Erythroblast (primary cell): ENCODE measurements at places on chromosomes 2 and 18.

DNA sequence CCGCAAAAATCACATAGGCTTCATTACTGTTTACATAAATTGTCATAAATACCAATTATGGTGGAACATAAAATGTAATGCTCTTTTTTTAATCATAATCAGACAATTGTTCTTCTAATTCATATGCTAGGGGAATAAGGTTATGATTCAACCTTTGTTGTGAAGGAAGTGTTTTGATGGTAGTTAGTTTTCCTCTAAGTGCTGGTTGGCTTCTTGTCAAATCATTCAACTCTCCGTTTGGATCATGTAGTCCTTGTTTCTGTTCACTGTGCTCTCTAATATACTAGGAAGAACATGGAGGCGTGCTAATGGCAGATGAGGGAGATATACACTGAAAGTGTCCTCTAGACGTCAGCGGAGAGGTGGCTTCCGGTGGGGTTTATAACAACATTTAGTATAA is 1938.0 kb upstream of the PIK3C3 start:
- DNase-seq, result no peak

GRCh38 chr2:212477571-212477970 is 61.0 kb downstream of the ERBB4 start:
- no peak for DNase-seq

- no peak for DNase-seq
Measured at GRCh38 chr18:23284629-23285028, 149.3 kb downstream of the CABLES1 start.

DNA sequence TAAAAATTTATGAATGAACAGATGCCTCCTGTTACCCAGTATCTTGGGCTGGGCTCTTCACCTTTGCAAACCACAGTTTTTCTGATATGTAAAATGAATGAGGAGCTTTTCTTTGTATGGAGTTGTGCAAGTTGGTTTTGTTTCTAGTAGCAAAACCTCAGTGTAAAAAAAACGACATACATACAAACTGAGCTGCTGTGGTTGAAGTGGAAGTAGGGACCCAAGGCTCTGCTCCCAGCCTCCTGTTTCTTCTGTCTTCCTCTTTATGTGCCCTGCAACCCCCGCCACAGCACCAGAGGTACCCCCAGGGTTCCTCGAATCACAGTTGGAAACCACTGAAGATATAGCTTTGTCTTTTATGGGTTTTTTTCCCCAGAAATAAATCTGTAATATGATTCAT is 118.1 kb downstream of the MYO1B start:
- no peak for DNase-seq

DNA sequence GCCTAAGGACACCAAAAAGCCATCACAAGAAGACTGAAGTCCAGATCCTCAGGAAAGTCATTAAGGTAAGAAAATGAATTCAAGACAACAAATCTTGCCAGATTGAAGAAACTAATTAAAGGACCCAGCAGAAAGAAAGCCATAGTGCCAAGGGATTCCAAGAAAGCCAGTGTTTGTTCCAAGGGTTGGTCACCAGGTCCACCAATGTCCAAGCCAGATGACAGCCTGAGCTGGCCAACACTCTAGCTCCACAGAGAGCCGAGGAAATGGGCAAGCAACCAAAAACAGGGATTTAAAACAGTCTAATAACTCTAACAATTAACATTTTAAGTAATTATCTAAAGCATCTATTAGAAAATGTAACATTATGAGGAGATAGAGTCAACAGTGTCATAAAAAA is 49.2 kb downstream of the DNER start:
- no peak for DNase-seq

- DNase-seq, result peak; percentile 88
Measured at GRCh38 chr2:48200620-48201293, 294.5 kb upstream of the FBXO11 start.

GRCh38 chr2:75632091-75632701 is 14.4 kb upstream of the MRPL19 start:
- DNase-seq, result no peak

- DNase-seq, result no peak
Measured at GRCh38 chr2:157438863-157439823, 4.7 kb downstream of the CYTIP start.

DNA sequence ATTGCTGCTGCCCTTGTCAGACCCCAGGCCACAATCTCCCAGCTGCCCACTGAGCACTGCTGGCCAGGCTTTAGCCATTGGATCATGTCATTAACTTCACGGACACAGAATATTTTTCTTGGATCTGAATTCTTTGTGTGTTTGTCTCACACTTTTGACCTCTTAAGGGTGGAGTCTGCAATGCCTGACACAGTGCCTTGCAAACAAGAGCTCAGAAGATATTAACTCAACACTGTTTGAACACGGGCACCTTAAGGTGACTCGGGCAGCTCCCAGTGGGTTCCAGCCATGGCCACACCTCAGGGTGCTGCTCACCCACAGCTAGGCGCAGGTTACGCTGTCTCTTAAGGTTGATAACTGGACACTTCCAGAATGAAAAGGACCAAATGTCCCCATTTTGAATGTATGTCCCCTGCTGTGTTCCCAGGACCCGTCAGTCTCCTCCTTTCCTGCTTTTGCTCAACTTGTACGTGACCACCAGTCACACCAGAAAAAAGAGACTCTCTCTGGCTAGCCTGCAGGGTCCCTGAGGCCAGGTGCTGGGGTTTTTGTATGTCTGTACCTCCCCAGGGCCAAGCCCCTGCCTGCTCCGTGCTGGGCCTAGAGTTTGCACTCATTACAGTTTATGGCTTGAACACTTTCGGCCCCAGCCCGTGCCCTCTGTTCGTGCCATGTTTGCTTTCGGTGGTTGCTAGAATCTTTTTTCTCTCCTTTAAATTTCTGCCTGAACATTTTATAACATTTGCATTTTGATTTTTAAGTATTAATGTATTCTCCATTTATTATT is 33.4 kb upstream of the TMEM131 start:
- no peak for DNase-seq

GRCh38 chr2:158378926-158379325 is 77.6 kb downstream of the CCDC148 start:
- DNase-seq, result no peak

DNA sequence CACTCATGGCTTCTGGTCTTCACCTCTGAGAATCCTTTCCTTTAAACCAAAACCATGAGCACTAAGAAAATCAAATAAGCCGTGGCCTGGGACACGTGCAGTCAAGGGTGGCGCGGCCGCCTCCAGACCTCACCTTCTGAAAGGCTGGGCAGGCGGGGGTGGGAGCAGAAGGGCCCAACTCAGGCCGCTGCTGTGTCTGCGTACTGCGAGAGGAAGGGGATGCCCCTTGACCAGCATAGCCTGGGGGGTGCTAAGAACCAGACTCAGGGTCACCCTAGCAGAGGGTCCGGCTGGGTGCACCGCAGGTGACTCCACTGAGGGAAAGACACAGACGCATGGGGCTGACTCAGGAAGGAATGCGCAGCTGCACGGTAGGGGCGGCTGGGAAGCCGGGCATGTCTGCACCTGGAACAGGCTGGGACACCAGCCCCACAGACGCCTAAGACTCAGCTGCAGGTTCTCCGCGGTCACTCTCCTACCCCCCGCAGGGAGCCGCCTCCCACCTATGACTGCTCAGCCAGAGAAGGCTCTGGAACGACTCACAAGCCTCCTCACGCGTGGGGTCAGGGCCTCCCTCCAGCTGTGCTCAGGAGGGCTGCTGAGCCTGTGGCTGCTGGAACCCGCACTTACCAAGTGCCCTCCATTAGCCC is 432.4 kb upstream of the MYT1L start:
- no peak for DNase-seq

DNA sequence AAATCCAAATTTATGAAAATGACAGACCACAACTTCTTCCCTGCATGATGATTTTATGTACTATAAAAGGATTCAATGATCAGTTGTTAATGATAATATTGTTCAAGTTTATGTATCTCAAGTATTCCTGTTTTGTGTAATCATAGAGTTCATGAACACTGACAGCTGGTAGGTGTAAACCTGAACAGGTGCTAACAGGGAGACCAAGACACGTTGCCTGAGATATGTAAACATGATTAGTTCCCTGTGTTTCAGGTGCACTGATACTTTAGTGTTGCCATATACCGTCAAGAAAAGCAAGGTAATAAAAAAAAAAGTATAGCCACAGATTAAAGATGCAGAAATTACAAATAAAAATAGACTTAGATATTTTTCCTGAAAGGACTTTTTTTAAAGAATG is 131.8 kb downstream of the BAZ2B start:
- DNase-seq, result no peak

- no peak for DNase-seq
Measured at GRCh38 chr2:64338910-64339500, 115.0 kb upstream of the LGALSL start.

- no peak for DNase-seq
Measured at GRCh38 chr2:39225567-39225966, 18.2 kb downstream of the CDKL4 start.

- DNase-seq, result no peak
Measured at GRCh38 chr18:245282-245847, 22.5 kb downstream of the THOC1 start.

DNA sequence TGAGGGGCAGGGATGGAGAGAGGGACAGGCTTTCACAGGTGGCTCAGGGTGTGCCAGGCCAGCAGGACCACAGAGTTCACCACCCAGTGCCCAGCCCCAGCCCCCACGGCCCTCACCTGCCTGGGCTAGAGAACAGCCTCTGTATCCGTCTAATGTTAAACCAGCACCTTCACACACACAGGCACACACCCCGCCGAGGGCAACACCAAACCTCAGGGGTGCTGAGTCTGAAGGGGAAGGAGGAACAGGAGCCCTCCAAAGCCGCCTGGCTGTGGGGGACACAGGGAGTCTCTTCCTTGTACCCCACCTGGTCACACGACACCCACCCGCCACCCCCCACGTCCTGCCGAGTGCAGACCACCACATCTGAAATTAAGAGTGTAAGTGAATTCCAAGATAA is 205.8 kb upstream of the SALL3 start:
- DNase-seq, result no peak

GRCh38 chr2:110828330-110828729 is 96.0 kb downstream of the ACOXL start:
- DNase-seq, result no peak

DNA sequence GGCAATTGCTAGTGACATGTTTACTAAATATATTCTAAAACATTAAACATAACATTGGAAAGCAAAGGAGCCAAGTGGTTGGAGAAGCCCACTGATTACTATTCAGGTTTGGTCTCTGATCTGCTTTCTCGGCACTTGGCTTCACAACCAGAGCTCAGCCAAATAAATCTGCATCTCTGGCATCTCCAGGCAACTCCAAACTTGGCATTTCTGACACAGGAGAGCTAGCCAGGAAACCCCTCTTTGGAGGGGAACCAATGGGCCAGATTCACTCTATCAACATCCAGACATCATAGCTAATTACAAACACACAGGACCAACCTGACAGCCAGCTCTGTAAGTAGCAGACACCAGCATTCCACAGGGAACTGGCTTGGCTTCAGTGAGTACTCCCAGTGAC is 150.3 kb upstream of the ETAA1 start:
- no peak for DNase-seq

- no peak for DNase-seq
Measured at GRCh38 chr2:24352664-24353063, 7.7 kb downstream of the ITSN2 start.

DNA sequence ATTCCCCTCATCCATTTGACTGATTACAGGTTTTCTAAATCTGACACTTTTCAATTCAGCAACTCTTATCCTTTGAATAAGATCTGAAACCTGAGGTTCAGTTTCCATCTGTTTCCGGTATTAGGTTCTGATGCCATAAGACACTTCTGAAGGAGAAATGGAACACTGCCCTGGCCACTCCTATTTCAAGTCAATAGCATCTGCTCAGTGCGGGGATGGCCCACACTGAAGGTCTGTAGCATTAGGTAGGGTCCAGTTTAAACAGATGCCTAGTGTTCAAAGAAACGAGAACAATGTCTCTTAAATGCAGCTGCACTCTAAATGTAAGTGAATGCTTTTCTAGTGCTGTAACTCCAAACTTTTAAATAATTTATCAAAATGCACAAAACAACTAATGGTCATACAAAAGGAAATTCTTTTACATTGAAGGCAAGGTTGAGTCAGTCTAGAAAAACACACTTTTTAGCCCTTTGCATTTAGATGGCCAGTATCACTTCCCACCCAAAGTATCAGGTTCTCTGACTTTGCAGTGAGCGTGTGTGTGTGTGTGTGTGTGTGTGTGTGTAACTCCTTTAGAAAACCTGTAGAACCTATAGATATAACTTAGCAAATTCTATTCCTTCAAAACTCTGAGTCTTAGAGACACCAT is 78.2 kb downstream of the STK39 start:
- no peak for DNase-seq

DNA sequence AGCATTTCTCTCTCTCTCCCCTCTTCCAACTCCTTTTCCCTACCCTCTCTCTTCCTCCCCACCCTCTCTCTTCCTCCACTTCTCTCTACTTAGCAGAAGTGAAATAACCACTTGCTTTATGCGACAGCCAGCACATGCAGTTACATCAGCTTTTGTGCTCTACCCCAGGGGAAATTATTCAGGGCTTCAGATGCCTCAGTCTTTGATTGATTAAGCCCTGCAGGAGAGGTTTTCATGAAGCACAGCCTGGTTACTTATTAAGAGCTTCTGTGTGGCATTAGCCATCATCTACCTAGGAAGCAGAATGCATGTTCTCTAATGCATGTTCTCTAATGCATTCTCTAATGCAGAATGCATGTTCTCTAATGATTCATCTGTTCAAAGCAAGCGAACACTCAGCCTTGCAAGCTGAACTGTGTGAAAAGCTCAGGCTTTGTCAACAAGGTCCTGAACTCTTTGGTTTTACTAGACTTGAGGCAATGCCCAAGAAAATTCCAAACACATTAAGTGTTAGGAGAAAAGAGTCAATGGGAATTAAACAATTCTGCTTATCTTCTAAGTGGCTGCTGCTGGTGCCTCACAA is 56.1 kb downstream of the LHCGR start:
- no peak for DNase-seq

DNA sequence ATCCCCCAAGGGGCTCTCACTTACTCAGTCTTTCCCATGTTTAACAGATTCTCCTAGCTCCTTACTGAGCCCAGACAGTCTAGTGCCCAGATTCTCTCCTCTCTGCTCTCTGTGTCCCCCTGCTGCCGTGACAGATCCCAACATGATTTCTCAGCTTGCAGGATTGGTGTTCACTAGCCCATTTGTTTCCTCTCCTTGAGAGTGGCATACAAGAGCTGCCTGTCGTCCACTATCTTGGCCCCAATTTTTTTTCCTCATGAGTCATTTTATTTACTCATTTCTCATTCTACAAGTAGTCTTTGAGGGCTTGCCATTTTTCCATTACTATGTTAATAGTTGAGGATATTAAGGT is 199.9 kb upstream of the FN1 start:
- DNase-seq, result no peak

DNA sequence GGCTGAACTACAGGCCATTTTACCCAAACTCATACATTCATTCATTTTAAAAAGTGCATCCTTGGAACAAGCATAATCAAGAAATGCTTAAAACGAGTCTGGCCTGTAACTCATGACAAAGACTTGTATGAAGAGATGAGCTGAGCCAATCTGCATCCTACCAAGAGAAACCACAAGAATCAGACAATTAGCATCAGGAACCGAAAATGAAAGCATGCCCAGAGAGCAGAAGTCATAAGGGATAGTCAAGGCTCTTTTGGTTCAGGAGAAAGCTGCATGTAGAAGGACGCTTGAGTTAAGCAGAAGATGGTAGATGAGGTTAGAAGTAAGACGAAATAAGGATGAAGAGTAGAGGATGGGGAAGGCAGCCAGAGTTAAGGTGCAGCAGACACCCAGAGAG is 137.0 kb upstream of the CTNNA2 start:
- DNase-seq, result no peak

GRCh38 chr2:24856791-24857211 is 63.2 kb downstream of the ADCY3 start:
- DNase-seq, result no peak
